Stimulated activated CD8-positive, alpha-beta memory T cell treated with anti-CD3 and anti-CD28 coated beads, Interleukin-2, amount 100 ng/mL, for 1 hour (primary cell): ENCODE measurements at places on chromosomes 3 and 15.

- DNase-seq = no peak
Observed at GRCh38 chr15:66997212-66997611, 68.2 kb upstream of the SMAD3 start.

DNA sequence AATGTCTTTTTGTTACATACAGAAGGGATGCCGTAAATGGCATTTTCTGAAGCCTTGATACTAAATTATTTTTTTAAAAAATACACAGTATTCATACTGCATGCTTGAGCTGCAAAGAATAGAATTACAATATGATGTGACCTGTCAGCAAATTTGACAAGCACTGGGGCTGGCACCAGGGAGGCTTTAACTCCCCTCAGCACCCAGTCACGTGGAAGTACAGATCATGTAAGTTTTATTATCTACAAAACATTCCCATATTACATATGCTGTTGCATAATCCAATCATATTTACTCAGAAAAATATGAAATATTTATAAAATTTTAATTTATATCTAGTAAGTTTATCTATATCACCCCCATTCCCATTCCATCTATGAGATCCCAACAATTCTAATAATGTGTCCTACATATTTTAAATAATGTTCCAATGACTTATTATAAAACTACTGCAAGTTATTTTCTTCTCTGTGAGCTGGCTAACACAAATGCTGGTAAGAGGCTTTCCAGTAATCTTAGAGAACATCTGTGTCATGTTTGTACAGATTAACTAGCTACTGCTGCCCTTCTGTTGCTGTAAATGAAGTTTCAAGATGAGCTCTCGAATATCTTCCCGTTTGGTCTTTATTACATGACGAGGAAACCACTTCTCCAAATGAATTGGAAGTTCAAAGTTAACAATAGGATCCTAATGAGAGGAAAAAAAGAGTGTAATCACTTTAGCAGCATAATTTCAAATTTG is 5.2 kb upstream of the IMPG2 start:
- DNase-seq = no peak

- no peak for DNase-seq
Observed at GRCh38 chr15:93640411-93640962, 551.5 kb upstream of the RGMA start.

- no peak for DNase-seq
Observed at GRCh38 chr15:67025719-67026609, 39.4 kb upstream of the SMAD3 start.

DNA sequence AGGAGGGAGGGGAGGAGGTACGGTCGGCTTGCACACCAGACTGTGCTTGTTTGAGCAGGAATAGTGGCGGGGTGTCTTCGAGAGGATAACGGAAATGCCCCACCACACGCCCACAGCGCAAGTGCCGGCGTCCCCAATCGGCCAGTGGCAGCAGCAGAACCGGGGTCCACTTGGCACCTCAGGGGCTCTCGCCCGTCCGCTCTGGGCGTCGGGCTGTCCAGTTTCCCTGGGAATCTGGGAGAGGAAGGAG is 53.7 kb downstream of the CCDC54 start:
- no peak for DNase-seq

- no peak for DNase-seq
Observed at GRCh38 chr15:79653533-79653932, 221.4 kb downstream of the MINAR1 start.

GRCh38 chr3:187266691-187267090 is 24.8 kb downstream of the MASP1 start:
- no peak for DNase-seq

DNA sequence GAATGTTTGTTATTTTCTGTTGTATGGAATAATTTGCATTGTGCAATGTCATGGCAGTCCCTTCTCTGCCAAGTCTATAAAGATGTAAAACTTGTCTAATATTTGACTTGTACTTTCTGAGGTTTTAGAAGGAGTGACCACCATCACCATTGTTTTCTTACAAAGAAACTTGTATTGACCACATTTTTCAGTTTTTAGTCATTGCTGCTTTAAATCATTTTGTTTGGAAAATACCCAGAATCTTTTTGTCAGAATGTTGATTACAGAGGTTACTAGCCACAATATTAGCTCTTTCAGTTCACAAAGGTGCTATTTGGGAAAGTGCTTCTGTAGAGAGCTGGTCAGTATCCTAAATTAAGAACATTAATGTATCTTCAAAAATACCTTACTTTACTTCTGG is 532.4 kb upstream of the GBE1 start:
- no peak for DNase-seq

DNA sequence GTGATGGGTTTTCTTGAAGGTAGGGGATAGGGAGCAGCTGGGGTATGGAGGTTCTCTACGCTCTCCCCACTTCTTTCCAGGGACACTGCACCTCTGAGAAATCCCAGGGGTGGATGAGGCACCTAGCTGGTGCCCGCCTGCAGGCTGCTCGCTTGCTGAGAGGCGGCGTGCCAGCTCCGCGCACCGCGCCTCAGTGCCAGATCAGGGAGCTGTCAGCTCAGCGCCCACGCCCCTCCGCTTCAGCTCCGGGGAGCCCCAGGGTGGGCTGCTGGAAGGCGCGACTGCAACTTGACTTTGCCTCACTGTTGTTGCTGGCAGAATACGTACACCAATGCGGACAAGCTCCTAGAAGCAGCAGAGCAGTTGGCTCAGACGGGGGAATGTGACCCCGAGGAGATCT is 345.7 kb upstream of the UMPS start:
- no peak for DNase-seq

- DNase-seq = no peak
Observed at GRCh38 chr3:18989237-18989795, 159.0 kb upstream of the KCNH8 start.

GRCh38 chr15:45919806-45920205 is 285.0 kb downstream of the SQOR start:
- no peak for DNase-seq

DNA sequence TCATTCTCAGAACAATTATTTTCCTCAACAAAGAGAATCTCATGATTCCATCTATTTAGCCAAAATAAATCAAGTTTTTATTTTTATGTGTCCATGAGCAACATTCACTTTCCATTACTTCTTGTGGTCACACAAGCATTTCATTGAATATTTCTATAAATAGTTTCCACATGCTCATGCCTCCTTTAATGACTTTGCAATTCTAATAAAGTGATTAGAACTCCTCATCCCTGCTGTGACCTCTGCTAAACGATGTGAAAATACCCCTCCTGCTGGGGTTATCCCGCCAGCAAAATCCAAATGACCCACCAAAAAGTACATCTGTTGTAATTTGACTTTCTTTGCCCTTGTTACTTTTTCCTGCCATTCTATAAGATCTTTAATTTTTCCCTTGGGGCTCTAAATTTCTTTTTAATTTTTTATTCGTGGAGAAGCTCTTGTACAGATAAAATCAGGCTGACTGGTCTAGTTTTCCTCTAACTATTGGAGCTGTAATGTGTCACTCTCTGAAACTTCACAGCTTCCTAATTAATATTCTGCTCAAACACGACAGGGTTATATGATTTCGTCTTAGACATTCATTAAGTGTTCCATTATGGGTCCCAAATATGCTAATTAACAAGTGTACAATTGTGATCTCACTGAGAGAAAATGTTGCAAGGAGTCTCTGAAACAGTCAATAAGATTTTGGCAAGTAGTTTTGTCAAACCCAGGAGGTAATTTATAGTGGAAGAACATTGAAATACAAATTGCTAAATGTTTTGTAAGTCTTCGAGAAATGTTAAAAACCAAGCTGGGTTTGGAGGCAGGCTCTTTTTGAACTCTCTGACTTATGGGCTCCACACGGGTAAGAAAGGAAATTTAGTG is 533.1 kb upstream of the NAALADL2 start:
- DNase-seq = no peak
